Thoracic aorta (tissue), 2 donors: ENCODE measurements at places on chromosomes 4 and X. TPM values are rescaled to one million over a fixed set of nuclear protein-coding genes. Genes with fewer than 3 reads are reported as not detected.

GRCh38 chr4:29734343-29735213, 985.6 kb upstream of the PCDH7 start:
- no peak for DNase-seq
- H3K4me3 ChIP-seq, result no peak overlapping the region
- H3K27me3 ChIP-seq, result no peaks in the 10 kb centered on the region

DNA sequence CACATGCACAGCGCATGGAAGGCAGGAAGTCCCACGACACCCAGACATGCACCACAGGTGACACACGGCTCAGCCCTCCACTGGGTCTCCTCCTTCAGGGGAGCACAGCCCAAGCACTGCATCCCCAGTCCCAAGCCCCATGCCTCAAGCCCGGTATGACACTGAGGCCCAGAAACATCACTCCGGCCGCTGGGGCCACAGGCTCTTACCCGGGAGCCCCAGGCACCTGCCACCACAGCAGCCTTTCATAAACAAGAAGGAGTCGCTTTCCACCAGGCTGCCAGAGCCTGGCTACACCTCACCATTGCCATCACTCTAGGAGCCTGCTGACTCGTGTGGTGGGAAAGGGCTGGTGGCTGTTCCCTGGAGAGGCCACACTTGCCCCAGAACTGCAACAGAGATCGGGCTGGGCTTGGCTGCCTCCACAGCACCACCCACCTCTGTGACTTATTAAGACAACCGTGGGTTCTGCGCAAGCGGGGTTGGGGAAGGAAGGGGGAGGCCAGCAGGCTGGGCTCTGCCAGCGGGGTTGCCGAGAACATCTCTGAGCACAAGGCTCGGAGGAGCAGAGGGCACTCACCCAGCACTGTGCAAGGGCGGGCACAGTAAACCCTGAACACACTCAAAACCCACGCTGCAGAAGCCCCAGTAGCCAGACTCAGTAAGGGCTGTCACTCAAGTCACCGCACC, 4.5 kb downstream of the HAUS7 start:
- H3K4me1 ChIP-seq, result peaks cover 10% of the 10 kb centered on the region
- no peak overlapping the region for H3K4me3 ChIP-seq
- no peak for DNase-seq
- H3K27me3 ChIP-seq, result no peaks in the 10 kb centered on the region
- no peak overlapping the region for H3K27ac ChIP-seq

KLB gene
- not detected for total RNA-seq

DNA sequence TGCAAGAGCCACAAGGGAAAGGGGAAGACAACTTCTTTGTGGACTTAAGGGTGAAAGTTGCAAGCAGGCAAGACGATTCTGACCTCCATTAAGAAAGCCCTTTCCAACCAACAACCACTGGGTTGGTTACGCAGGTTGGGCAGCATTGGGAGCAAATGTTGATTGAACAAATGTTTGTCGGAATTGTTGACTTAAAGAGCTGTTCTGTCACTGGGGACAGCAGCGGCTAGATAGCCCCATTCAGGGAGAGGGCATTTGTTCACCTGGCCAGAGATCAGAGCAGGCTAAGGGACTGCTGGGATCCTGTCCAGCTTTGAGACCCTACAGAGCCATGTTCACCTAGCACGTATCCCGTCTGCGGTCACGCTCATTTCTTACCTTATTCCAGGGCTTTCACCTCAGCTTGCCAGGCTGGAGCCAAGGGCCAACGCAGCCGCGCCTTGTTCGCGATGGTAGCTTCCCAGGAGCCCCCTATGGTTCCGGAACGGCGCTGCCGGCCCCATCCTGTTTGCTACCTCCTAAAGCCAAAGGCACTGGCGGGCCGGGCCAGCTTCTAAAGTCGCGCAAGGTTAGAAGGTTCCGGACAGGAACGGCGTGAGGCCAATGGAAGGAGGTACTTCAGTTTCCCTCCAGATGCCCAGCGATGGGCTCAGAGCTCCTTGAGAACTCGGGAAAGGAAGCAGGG, 24.6 kb downstream of the F9 start:
- DNase-seq, result no peak
- H3K27me3 ChIP-seq, result no peaks in the 10 kb centered on the region
- no peak overlapping the region for H3K27ac ChIP-seq
- no peak overlapping the region for H3K4me3 ChIP-seq
- H3K36me3 ChIP-seq, result no peaks in the 10 kb centered on the region
- no peaks in the 10 kb centered on the region for H3K4me1 ChIP-seq

- no peak for DNase-seq
- no peak overlapping the region for H3K4me3 ChIP-seq
- no peaks in the 10 kb centered on the region for H3K27me3 ChIP-seq
Measured at GRCh38 chrX:17291171-17291900, 83.7 kb upstream of the NHS start.

LIN54 gene
- 10.3 TPM for total RNA-seq

GRCh38 chr4:55636656-55636999, 530 bp upstream of the NMU start:
- DNase-seq, result no peak
- no peaks in the 10 kb centered on the region for H3K36me3 ChIP-seq
- peak overlapping the region; percentile 71 for H3K4me3 ChIP-seq
- no peaks in the 10 kb centered on the region for H3K27me3 ChIP-seq
- no peak overlapping the region for H3K27ac ChIP-seq
- peaks cover 13% of the 10 kb centered on the region for H3K4me1 ChIP-seq

DNA sequence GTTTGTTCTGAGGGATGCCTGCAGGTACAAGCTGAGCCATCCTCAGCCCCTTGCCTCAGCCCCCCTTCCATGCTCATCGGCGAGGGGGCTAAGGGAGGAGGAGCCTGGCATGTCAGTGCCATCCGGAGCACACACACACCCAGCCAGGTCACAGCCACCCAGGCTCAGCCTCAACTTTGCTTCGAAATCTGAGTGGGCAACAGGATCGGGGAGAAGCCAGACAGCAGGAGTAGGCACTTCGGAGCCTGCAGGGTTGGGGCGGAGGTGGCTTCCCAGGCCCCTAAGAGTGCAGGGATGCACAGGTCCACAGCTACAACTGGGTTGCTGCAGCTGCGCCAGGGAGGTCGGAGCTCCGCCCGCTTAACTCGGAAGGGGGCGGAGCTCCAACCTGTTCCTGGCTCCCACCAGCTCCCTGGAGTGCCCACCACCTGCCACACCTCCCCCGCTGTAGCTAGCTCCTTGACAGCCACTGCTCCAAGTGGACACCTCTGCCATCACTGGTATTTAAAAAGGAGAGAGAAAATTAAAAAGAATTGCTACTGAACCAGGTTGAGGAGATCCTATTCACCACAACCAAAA, 192.9 kb upstream of the GALNT7 start:
- no peaks in the 10 kb centered on the region for H3K4me1 ChIP-seq
- no peak overlapping the region for H3K27ac ChIP-seq
- no peak for DNase-seq
- H3K4me3 ChIP-seq, result no peak overlapping the region

DNA sequence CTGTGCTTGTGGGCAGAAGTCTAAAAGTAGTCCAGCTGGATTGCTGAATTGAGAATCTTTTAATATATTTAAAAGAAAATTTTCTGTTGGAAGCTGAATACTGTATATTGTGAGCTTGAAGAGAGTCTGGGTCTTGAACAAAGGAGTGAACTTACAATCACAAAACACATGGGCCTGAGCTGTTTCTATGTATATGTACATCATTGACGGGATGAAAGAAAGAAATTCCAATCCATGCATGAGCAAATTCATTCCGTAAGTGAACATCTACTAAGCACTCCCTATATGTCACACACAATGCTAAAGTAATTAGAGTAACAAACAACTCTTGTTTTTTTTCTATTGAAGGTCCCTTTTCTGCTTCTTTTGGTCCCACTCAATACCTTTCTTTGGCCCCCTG, 331.0 kb downstream of the HS3ST1 start:
- no peaks in the 10 kb centered on the region for H3K4me1 ChIP-seq
- no peaks in the 10 kb centered on the region for H3K27me3 ChIP-seq
- H3K4me3 ChIP-seq, result no peak overlapping the region
- H3K36me3 ChIP-seq, result no peaks in the 10 kb centered on the region
- no peak overlapping the region for H3K27ac ChIP-seq

DNA sequence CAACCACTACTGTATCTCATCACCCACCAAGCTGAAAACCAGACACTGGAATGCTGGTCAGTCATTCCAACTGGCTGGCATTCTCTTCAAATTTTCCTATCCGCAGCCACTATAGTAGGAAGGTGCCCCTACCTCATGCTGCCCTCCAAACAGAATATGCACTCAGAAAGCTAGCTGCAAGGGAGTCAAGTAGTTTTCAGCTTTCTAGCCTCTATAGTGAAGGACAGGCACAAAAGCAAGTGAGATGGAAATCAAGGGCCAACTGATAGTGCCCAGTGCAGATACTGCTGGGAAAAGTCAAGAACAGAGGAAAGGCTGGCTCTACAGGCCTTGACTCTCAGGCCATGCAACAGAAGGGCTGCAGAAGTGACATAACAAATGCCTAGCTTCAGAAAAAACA, 47.2 kb downstream of the BCOR start:
- no peak overlapping the region for H3K4me3 ChIP-seq
- DNase-seq, result no peak
- H3K27ac ChIP-seq, result no peak overlapping the region
- H3K27me3 ChIP-seq, result no peaks in the 10 kb centered on the region
- no peaks in the 10 kb centered on the region for H3K4me1 ChIP-seq
- peaks cover 49% of the 10 kb centered on the region for H3K36me3 ChIP-seq

ATP2B3 gene
- 0.68 TPM for total RNA-seq

GIMD1 gene
- not detected for total RNA-seq

GRCh38 chr4:109172301-109172700, 130.2 kb downstream of the COL25A1 start:
- no peak overlapping the region for H3K27ac ChIP-seq
- H3K4me1 ChIP-seq, result no peaks in the 10 kb centered on the region
- no peak for DNase-seq

DNA sequence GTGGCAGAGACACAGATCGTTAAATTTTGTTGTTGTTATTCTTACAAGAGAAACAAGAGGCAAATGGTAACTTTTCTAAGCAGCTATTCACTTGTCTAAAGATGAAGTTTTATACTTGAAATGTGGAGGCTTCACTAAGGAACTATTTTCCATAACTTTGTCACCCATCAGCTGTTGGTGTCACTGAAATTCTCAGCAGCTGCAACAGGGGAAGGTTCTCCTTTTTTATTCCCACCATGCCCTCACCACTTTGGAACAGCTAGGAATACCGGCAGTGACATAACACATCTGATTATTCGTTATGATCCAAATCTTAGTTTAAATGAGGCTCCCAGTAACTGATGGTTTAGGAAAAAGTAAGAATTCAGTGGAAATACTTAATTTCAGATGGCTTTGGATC, 147.0 kb upstream of the LEF1 start:
- DNase-seq, result no peak
- H3K4me3 ChIP-seq, result no peak overlapping the region
- no peaks in the 10 kb centered on the region for H3K27me3 ChIP-seq
- H3K36me3 ChIP-seq, result no peaks in the 10 kb centered on the region
- no peak overlapping the region for H3K27ac ChIP-seq
- no peaks in the 10 kb centered on the region for H3K4me1 ChIP-seq

- no peak for DNase-seq
- H3K27me3 ChIP-seq, result no peaks in the 10 kb centered on the region
- no peak overlapping the region for H3K4me3 ChIP-seq
Measured at GRCh38 chr4:87932718-87933141, 42.8 kb upstream of the SPP1 start.

GRCh38 chrX:22534643-22535042, 261.9 kb downstream of the CBLL2 start:
- H3K27me3 ChIP-seq, result no peaks in the 10 kb centered on the region
- H3K27ac ChIP-seq, result no peak overlapping the region
- H3K4me3 ChIP-seq, result no peak overlapping the region
- peak; percentile 3 for DNase-seq
- H3K4me1 ChIP-seq, result no peaks in the 10 kb centered on the region

GRCh38 chr4:56619160-56619559, 61.9 kb downstream of the HOPX start:
- no peaks in the 10 kb centered on the region for H3K27me3 ChIP-seq
- H3K4me1 ChIP-seq, result no peaks in the 10 kb centered on the region
